ENCODE measurements at places on chromosomes 12 and 14.

DNA sequence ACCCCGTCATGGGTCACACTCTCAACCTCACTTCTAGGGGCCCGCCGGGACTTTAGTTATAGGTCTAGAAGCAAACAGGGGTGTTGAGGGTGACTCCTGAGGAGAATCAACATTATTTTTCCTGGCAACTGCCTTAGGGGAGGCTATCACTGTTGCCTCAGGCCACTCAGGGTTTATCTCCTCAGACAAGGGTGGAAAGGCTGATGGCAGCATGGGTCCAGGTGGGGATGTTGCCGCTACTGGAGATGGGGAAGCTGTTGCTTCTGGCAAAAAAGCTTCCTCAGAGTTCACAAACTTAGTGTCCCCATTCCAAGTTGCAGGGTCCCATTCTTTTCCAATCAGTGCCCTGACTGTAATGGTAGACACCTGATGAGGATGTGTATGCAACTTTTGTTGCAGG is 467.4 kb upstream of the RGS6 start:
- DNase-seq: no peak

DNA sequence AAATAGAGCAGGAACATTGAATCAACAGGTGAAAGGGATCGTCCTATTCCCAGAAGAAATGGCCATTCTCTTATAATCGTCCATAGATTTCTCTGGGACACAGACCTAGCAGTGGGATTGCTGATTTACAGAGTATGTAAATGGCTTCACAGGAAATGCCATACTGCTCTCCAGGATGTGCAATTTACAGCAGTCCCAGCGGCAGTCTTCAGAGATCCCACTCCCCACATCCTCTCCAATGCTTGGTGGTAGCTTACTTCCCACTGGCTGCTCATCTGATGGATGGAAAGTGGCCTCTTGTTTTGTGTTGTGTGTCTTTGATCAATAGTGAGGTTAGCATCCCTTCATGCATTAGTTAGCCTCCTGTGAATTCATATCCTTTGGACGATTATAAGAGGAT is 58.1 kb upstream of the PRMT8 start:
- no peak for DNase-seq

GRCh38 chr14:61710853-61711817 is 15.8 kb downstream of the HIF1A start:
- peak; percentile 32 for DNase-seq

DNA sequence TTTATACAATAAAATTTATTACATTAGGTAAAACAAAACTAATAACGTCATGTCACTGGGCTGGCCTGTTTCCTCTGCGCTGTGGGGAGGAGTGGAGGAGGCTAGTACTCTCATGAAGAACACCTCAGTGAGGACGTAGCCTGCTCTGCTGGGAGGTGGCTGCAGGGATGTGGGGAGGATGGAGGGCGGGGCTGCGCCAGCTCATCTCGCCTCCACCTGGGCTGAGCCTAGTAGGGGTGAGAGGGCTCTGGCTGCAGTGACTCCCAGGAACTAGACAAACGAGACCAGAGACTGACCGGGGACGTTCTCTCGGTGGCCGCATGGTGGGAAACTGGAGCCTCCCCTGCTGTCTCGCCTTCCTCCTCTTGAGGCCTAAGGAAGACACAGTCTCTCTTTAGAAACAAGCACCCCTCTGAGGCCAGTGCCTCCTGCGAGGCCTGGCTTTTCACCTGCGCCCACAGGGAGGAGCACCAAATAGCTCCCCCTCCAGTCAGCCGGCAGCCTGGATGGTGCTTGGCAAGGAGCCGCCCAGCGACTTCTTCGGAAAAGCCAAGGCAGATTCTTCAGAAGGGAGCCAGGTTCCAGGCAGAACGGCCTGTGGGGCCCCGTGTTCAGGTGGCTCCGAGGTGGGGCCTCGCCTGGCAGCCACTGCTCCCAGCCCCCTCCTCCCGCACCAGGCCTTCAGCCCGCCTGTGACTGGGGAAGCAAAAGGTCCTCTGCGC is 62.4 kb downstream of the PLEKHG3 start:
- no peak for DNase-seq

DNA sequence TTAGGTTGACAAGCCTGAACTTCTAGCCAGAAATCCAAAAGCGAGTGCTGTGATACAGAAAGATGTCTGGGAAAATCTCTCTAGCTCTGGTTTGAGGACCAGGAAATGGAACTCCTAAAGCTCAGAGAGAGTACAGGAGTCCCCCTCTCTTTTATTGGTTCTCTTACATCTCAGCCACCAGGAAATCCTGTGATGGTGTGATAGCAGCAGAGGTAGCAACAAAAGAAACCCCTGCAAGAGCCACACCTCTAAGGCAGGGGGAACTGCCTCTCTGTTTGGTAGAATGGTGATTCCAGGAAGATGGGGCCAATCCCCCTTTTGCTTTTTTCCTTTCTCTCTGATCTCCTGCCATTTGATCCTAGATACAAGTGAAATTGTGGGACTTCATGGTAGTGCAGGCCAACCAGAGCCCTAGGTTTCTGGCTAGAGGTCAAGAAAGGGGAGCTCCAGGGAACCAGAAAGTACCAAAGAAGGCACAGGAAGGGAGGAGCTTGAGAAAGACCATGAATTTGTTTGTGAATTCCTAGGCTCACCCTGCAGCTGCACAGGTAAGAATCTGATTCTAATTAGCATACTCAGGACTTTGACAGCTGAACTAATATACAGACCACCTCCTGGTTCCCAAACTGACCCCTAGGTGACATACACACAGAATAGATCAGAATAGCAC is 88.5 kb downstream of the PAPLN start:
- no peak for DNase-seq

GRCh38 chr12:68962877-68963855 is 30.2 kb upstream of the CPM start:
- DNase-seq: no peak

- no peak for DNase-seq
These were observed 122.5 kb downstream of the ETV6 start for GRCh38 chr12:11771895-11772502.

DNA sequence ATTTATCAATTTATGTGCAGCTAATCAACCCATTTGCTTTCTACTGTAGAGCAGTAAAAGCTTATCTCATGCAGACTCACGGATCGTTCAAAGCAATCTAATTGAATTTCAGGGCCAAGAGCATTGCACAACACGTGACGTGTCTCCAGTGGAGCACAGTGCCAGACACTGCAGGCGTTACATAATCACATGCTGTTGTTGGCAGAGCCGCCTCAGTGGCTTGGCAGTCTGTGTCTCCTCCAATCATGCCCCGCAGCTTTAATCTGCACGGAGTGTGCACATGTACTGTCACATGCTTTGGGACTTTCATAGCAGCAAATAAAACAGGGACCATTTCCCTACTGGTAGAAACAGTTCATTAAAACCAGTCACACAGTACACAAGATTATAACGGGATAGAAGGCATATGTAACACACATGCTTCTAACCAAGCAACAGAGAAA is 309.3 kb downstream of the ITPR2 start:
- DNase-seq: no peak

DNA sequence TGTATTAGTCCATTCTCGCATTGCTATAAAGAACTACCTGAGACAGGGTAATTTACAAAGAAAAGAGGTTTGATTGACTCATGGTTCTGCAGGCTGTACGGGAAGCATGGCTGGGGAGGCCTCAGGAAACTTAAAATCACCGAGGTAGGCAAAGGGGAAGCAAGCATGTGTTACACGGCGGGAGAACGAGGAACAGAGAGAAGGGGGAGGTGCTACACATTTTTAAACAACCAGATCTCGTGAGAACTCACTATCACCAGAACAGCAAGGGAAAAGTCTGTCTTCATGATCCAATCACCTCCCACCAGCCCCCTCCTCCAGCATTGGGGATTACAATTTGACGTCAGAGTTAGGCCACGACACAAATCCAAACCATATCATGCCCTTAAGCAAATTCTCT is 13.3 kb upstream of the MAX start:
- no peak for DNase-seq

DNA sequence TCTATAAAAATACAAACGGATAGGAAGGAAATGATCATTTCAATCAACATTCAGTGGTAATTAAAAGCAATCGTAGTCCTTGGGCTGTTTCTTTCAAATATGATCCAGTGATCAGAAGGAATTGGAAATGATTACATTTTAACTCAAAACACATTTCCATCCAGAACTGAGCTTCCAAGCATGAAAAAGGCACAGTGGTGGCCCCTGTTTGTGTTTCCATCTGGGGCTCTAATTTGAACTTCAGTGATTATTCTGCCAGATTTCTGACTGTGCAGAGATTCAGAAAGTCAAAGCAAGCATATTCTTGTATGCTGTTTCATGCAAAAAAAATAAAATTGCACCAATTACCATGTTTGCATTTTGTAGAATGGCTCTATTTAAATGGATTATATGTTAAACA is 157.0 kb upstream of the LMNTD1 start:
- no peak for DNase-seq

GRCh38 chr12:11798006-11798708 is 148.7 kb downstream of the ETV6 start:
- DNase-seq: no peak

DNA sequence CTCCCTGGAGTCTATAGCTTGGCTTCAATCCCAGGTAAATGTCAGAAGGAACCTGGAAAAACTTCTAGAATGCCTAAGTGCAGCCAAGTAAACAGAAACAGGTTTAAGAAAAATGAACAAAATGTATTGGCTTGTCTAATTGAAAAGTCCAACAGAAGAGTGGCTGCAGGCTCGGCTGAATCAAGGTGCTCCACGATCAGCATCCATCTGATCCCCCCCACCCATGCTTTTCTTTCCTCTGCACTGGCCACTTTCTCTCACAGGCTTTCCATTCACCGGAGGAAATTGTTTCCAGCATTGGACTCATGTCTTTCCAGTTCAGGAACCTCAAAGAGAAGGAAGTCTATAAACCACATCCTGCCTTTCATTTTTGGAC is 42.0 kb upstream of the C14orf180 start:
- no peak for DNase-seq

- no peak for DNase-seq
These were observed 280.3 kb downstream of the BCAT1 start for GRCh38 chr12:24668563-24668962.

DNA sequence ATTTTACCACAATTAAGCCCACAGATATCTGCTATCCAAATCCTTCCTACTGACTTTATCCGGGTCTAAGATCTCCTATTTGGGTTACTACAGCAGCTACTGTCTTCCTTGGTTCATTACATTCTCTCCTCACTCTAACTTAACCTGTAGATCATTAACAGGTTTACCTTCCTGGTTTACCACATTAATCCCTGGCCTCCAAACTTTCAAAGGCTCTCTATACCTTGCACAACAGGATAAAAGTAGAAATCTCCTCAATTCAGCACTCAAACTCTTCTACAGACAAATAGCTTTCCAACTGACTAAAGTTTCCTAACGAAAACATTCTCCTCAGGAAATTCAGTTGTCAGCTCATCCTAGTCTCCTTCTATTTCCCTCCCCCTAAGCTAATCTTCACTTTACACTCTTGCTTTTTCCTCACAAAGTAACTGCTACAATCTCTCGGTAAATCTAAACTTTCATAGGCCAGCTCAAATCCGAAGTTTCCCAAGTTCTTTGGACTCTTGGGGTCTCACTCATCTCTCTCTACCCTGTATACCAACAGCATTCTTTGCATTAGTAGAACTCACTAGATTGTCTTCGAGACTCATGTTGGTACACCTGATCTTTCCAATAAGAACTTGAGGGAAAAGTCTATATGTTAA is 2.7 kb downstream of the BTBD7 start:
- no peak for DNase-seq

DNA sequence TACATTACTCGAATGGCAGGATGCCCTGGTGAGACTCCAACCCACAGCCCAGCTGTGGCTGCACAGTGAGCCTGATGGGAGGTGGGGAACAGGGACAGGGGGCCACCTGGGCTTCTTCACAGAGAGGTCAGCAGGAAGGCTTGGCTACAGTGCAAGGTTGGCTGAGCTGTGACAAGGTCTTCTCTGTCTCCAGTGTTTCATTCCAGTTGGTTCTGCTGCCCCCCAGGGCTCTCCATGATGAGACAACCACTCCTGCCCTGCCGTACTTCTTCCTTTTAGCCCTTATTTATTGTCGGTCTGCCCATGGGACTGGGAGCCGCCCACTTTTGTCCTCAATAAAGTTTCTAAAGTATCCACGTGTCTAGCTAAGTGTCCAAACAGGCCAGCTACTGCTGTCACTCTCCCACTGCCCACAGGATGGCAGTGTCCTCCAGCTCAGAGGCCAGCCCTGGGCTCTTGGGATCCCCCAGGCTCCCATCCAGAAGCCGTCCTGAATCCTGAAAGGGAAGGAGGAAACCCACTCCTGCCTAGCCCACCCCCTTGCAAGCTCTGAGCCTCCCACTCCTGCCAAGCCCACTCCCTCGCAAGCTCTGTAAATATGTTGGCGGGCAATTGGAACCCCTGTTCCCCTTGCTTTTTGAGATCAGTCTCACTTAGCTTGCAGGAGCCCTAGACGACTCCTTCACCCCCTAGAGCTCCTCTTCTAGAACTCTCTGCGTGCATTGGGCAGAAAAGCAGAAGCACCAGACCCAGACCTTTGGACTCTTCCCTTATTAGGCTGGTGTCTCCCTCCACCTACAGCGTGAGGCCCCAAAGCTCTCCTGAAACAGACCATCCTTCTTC is 5.4 kb downstream of the C1QL4 start:
- no peak for DNase-seq

- no peak for DNase-seq
These were observed 57.5 kb downstream of the SOS2 start for GRCh38 chr14:50173891-50174290.

DNA sequence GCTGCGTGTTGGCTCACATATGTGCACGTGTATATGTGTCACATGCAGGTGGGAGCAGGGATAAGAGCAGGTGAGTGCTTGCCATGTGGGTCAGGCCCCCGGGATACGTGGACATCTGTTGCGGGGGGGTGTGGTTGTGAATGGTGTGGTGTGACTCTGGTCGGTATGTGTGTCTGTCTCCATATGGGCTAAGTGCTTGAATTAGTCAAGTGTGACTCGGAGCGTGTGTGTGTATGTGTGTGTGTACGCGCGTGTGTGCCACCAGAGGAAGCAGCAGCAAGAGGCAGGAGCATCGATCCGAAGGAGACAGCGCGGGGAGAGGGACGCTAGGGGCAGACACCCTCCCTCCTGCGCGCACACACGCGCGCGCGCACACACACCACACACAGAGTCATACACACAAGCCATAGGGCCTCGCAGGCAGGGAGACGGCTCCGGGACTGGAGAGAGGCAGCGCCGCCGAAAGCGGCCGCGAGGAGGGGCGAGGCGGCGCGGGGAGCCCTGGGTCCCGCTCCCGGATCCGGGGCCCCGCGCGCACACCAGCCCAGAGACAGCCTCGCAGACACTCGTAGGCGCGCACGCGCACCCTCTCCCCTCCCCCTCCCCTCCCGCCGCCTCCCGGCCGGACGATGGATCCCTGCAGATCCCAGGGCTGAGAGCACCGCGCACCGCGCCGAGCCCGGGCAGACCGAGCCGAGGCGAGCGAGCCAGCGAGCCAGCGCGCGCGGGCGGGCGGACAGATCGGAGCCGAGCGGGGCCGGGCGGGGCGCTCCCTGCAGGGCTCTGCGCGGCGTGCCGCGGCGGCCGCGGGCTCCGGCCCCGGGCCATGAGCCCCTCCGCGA is at the start of gene ASIC1:
TSS of gene ASIC1 (plus strand) at position 597 of the 842 bp plus-strand sequence. CDS start 1,171 bp downstream, outside the sequence.
- no peak for DNase-seq

DNA sequence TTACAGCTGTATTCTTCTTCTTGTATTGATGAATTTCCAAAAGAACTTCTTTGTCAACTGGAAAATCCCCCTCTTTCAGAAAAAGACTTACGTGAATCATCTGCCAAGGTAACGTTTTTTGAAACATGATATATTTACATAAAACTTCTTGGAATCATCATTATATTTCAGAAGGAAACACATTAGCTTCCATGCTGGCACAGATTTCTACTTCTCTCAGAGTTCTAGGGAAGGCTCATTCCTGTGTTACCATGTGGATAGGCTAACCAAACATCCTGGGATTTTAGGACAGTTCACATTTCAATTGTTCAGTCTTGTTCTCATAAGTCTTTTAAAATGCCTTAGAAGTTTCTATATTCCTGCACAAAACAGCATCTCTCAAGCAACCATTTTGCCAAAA is 120.3 kb upstream of the NEDD1 start:
- no peak for DNase-seq

Measured in NCI-H1436 treated with DMSO at 0.1 percent for 48 hours (cell line).